ENCODE measurements at places on chromosomes 12 and 14.

DNA sequence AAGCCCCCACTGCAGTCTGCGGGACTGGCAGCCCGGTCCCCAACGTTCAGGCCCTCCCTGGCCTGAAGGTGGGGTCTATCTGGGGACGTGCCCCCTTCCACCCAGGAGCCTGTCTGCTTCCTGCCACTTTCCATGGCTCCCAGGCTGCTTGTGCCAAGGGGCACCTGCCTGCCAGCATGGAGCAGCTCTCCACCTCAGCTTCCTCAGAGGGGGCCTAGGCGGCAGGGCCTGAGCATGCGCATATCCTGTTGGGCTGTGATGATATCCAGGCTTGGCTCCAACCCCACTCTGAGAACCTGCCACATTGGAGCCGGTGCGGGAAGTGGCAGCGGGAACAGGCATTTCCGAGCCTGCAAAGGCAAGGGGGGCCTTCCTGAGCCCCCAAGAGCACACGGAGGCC is 57.4 kb downstream of the FUT8 start:
- no peak for DNase-seq

DNA sequence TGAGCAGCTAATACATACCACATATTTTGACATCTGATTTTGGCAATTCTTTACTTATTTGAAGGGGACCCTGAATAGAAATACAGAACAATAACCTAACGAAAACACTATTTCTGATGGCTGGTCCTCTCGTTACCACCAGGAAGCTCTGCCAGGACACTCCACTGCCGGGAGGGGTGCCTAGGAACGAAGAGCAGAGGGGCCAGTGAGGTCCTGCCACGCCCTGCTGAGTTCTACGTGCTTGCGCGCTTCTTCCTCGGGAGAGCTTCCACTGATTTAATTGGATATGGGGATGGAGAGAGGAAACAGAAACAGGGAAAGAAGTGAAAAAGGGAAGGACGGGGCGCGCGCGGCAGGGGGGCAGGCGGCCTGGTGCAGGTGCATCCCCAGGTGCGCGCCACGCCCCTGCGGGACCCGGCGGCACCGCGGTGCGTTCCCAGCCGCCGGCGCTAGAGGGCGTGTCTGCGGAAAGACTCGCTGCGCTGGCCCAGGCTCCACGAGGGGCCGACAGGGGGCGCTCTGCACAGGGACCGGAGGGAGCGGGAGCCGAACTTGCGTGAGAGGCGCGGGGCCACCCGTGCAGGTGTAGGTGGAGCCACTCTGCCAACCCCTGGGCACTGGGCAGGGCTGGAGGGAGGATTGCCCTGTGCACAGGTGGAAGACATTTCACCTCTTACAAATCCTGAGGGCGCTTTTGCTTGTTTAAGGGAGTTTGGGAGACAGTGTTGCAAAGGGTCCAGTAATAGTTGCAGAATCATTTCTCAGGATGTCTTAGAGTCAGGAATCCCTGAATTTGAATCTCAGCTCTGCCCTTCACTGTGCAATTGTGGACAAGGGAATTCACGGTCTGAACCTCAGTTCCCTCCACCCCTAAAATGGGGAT is 986.3 kb upstream of the TMEM132C start:
- DNase-seq = peak; percentile 24

- DNase-seq = no peak
These were observed 193.2 kb downstream of the CHST11 start for GRCh38 chr12:104649921-104650320.

GRCh38 chr14:69066396-69067171 is 86.3 kb downstream of the DCAF5 start:
- no peak for DNase-seq

DNA sequence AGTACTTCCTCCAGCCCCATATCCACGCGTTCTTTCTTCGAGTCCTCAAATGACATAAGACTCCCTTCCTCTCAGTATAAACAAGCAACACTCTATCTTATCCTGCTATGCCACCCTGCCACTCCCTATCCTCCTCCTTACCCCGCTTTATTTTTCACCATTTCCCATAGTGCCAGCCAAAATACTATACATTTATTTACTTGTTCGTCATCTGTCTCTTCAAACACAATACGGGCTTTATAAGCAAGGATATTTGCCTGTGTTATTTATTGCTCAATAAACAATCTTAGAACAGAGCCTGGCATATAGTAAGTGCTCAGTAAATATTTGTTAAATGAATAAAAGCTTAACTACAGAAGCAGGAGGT is 444.9 kb downstream of the EGLN3 start:
- DNase-seq = no peak

- DNase-seq = no peak
These were observed 12.8 kb downstream of the MTHFD1 start for GRCh38 chr14:64400829-64401459.

DNA sequence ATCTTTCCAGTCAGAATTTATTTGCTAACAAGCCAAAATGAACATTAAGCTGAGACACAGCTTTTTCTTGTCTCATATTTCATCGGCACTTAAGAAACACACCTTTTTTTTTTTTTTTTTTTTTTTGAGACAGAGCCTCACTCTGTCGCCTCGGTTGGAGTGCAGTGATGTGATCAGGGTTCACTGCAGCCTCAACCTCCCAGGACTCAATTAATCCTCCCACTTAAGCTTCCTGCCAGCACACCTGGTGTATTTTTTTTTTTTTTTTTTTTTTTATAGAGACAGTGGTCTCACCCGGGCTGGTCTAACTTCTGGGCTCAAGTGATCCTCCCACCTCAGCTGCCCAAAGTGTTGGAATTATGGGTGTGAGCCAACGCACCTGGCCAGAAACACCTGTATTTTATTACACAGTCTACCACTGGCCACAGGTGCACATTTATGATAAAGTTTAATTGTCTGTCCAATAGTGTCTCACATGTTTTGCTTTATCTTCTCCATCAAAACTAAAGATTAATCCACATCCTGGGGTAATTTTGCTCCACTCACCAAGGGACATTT is 62.7 kb downstream of the C2CD5 start:
- DNase-seq = no peak

- no peak for DNase-seq
These were observed 265.5 kb downstream of the SEC23A start for GRCh38 chr14:38837343-38838048.

DNA sequence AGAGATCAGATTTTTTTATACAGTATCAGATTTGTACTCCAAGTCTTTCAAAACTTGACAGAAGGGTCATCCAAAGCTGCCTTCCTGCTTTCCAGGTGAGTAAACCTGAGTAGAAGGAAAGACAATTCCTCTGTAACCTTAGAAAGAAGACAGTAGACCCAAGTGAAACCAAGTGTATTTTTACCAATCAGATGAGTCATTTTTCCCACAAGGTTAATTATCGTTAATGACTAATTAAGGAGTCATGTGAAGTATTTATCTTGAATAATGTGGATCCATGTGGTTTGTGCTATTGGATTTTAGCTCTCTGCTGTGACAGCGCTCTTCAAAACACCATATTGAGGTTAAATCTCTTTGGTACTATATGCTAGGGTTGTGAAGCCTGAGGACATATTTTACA is 74.0 kb upstream of the PELI2 start:
- DNase-seq = no peak

DNA sequence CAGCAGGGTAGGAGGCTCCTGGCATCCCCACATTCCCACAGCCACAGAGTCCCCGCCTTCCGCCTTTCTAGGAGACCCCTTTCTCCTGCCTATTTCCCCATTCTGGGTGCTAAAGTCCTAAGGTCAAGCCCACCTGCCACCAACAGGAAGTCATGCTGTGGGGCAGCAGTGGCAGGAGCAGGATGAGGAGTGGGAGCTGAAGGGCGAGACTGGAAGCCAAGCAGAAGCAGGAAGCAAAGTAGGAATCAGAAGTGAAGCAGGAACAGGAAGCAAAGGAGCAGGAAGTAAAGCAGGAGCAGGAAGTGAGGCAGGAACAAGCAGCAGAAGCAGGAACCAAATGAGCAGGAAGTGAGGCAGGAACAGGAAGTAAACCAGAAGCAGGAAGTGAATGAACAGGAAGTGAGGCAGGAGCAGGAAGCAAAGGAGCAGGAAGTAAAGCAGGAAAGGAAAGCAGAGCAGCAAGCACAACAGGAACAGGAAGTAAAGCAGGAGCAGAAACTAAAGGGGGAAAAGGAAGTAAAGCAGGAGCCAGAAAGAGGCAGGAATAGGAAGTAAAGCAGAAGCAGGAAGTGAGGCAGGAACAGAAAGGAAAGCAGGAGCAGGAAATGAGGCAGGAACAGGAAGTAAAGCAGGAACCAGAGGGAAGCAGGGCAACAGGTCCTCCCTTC is 38.3 kb upstream of the RIMBP2 start:
- DNase-seq = no peak

All from CD4-positive, alpha-beta T cell treated with Interleukin-6 at 100 ng/mL for 8 hours (primary cell).